HCT116 (cell line): ENCODE measurements at places on chromosomes 13 and 19.

DNA sequence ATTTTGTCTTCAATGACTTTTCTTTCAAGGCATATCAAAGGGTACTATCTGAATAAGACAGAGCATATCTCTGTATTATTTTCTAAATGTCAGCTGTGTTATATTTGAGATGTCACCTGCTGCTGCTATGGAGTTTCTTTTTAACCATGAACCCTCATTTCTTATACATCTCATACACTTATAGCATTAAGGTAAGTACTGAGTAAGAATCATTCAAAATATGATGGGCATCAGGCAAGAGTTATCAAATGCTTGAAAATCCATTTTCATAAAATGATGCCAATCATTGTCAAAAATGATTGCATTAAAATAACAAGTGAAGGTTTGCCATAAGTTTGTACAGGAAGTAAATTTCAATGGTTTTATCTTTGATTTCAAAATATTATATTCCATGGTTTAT is 2005.0 kb upstream of the PCDH20 start:
- DNase-seq: no peak

DNA sequence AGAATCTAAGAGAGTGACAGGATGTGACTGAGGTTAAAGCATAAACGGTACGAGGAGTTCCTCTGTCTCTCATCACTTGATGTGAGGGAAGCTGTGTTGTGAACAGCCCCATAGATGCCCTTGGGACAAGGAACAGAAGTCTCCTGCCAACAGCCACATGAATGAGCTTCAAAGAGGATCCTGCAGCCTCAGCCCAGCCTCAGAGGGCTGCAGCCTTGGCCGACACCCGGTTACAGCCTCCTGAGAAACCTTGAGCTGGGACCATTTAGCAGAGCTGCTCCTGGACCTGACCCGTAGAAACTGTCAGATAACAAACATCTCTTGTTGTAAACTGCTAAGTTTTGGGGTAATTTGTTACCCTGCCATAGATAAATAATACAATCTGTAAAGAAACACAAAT is 54.2 kb downstream of the CCNE1 start:
- no peak for DNase-seq

DNA sequence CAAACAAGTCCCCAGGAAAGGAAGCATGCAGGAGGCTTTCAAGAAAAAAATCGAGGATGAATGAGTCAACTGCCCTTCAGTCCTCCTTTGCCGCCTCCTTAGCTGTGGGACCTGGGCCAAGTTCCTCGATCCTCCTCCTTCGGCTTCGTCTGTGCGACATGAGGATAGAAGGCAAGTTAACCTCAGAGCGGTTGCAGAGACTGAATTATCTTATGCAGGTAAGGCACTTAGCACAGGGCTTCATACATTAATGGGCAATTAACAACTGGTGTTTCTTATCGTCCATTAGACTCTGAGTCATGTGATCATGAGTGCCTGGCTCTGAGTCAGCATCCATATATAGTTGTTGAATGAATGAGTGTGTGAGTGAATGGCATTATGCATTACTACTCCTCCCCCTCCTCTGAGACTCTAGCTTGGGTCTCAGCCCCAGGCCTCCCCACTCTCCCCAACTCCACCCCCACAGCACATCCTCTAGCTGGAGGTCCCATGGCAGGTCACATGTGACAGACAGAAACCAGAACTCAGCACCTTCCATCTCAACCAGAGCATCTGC is 1.6 kb upstream of the TTC9B start:
- peak; percentile 76 for DNase-seq

- no peak for DNase-seq
Observed at GRCh38 chr13:88285329-88285728, 614.2 kb downstream of the SLITRK5 start.

DNA sequence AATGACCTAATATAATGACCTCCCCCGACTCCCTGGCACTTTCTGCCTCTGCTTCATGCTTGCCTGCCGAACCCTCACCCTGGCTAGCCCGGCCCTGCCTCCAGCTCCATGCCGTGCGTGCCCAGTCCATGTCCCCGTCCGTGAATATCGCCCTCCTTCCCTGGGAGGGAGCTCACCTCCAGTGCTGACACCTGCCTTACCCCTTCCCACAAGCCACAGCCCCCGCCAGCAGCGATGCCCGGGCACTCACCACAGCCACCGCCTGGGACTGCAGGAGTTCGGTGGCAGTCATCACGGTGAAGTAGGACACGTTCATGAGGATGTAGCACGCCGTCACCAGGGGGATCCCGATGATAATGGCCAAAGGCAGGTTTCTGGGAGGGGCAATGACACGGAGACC is 10.0 kb downstream of the SLC7A9 start:
- DNase-seq: no peak

DNA sequence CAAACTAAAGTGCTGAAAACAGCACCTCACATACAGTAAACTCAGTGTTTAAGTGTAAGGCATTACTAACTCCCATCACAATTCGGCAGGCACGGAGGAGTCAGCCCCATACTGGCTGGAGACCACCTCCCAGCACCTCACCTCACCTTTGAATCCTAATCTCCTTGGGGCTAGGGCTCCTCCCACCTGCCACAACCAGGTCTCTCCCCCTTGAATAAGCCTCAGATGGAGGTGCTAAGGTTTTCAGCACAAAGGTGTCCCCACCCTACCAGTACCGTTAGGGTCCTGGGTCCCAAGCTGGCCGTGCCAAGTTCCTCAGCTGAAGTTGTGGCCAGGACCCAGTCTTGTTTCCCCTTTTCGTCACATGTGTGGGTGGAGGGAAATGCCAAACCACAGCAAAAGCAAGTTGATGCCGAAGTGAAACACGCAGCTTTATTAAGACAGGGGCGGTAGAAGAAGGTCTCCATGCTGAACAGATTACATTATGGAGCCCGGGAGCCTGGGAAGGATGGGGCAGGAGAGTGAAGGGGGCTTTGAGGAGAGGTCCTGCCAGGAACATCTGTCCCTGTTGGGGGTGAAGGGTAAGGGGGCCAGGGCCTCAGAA is at the start of gene IGFLR1:
TSS of gene IGFLR1 (minus strand) at position 332 of the 604 bp plus-strand sequence. CDS start 1,272 bp downstream, outside the sequence.
- no peak for DNase-seq

DNA sequence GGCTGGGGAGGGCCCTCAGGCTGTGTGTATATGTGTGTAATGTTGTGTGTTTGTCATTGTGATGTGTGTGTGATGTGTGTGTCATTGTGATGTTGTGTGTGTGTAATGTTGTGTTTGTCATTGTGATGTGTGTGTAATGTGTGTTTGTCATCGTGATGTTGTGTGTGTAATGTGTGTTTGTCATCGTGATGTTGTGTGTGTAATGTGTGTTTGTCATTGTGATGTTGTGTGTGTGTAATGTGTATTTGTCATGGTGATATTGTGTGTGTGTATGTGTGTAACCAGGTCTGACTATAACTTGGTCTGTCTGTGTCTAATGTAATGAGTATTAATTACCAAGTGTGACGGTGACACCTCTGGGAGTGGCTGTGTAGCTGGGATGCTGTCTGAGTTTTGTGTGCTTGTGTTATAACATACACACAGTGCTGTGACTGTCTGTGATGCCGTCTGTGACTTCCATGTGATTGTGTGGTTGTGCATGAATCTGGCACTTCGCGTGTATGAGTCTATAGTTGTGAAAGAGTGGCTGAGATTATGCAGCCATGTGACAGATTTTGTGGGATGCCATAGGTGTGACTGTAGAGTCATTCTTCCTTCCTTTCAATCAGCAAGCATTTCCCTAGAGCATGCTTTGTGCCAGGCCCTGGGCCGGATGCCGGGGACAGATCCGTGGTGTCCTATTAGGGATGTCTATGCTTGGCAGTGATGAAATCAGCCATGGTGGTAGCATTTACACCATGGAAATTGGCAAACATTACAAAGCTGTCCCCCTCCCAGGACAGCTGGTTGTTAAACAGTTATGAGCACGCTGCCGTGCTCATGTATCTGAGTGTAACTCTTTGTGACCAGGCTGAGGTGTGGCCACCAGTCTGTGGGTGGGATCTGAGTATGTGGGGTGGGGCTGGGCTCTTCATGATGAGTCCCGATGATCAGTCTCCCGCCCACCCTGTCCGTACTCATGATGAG is 6.4 kb downstream of the TNFSF14 start:
- no peak for DNase-seq

- no peak for DNase-seq
Observed at GRCh38 chr13:65990684-65991083, 1239.5 kb downstream of the PCDH9 start.

- peak; percentile 59 for DNase-seq
Observed at GRCh38 chr19:18029617-18030338, 21.8 kb downstream of the ARRDC2 start.

- no peak for DNase-seq
Observed at GRCh38 chr13:35146686-35147085, 204.6 kb downstream of the NBEA start.

DNA sequence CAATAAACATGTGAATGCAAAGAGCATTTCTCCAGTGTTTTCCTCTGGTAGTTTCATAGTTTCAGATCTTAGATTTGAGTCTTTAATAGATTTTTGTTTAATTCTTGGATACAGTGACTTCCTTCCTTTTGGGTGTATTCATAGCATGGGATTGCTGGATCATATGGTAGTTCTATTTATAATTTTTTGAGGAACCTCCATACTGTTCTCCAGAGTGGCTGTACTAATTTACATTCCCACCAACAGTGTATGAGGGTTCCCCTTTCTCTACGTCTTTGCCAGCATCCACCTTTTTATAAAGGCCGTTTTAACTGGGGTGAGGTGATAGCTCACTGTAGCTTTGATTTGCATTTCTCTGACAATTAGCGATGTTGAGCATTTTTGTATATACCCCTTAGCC is 9.3 kb upstream of the CALM3 start:
- no peak for DNase-seq

GRCh38 chr13:94598281-94598680 is 2.3 kb upstream of the TGDS start:
- DNase-seq: no peak

GRCh38 chr13:29434217-29434945 is 161.1 kb downstream of the SLC7A1 start:
- no peak for DNase-seq

- no peak for DNase-seq
Observed at GRCh38 chr19:18537431-18537830, 5.9 kb downstream of the FKBP8 start.

- DNase-seq: no peak
Observed at GRCh38 chr19:54473892-54474372, 836 bp upstream of the CDC42EP5 start.

- DNase-seq: no peak
Observed at GRCh38 chr19:1774989-1775772, 21.9 kb downstream of the ONECUT3 start.

DNA sequence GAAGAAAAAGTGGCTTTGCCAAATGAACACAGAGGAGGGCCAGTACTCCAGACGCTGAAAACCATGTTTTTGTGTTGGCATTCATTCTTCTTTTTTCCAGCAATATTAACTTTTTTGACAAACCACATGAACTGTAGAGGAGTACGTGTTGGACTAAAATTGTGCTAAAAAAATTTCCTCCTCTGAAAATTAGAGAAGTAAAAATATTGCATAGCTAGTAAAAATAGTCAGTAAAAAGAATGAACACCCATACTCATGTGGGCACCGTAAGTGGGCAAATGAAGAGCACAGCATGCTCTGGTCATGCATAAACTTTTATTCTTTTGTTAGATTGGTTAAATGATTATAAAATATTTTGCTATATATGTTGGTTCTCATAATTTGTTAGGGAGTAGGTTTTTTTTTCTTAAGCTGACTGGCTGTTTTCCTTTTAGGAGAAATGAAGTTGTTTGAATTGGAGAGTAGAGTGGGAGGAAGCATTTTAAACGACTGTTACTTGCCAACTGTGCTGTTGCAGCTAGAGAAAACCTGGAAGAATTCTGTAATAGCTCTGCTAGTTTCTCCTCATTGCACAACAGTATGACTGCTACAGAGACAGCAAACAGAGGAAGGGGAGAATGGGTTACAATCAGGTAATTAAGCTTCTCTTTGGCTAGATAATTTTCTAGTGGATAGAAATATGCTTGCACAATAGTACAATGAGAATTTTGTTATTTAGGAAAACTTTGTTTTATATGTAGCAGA is 222.4 kb downstream of the KCTD12 start:
- no peak for DNase-seq
